ENCODE measurements at places on chromosomes 13 and 19. TPM values are rescaled to one million over a fixed set of nuclear protein-coding genes. Genes with fewer than 3 reads are reported as not detected.
A peak's percentile ranks its signal among the peaks of the same experiment; 100 is the strongest.

CLIP3 gene
- total RNA-seq = 0.51 TPM

ZIM2 gene
- not detected for total RNA-seq

PLIN4 gene
- total RNA-seq = not detected

KIR2DL4 gene
- total RNA-seq = not detected

ZNF808 gene
- total RNA-seq = 5.5 TPM

DPY19L3 gene
- total RNA-seq = 13.8 TPM

SLC1A6 gene
- total RNA-seq = not detected

DNA sequence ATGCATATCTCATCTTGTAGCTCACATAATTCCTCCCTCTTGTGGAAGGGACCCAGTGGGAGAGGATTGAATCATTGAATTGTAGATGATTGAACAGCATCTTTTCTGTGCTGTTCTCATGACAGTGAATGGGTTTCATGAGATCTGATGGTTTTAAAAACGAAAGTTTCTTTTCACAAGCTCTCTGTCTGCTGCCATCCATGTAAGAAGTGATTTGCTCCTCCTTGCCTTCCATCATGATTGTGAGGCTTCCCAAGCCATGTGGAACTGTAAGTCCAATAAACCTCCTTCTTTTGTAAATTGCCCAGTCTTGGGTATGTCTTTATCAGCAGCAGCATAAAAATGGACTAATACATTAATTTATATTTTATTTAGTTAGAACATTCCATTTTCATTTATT is 19.6 kb upstream of the ZNF675 start:
- no peak for DNase-seq

DNA sequence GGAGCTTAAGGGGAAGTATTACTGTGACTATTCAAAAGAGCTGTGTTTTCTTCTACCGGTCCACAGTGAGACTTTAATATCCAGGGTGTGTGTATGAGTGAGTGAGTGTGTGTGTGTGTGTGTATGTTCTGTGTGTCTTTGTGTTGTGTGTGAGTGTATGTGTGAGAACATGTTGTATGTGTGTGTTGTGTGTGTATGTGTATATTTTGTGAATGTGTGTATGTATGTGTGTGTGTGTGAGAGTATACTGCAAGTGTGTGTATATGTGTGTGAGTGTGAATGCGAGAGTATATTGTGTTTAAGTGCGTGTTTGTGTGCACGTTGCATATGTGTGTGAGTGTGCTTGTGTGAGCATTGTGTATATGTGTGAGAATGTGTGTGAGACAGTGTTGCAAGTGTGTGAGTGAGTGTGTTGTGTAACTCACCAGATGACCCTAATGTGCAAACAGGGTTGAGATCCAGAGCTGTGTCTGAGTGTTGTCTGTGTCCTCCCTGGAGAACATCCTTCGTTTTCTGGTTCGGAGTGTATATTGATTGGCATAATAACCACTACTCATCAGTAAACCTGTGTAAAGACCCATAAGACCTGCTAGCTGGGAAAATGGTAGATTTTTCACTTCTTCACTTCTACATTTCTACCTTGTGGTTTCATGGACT is 101.1 kb upstream of the RNF113B start:
- no peak for DNase-seq

DNA sequence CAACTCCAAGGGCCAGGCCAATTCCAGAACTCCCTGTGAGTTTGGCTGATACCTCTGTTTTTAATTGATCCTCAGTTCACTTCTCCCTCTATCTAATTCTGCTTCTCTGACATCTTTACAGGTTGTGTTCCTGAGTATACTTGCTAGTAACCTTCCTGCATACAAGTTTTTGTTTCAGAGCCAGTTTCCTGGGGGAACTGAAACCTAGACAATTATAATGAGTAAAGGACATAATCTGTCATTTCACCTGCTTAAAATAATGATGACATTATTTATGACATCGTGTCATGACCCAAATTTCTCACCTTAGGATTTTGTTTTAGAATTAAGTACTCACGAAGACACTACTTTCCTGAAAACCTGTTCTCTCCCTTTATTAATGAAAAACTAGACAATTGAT is 12.5 kb upstream of the MYCBP2 start:
- DNase-seq = no peak

DNA sequence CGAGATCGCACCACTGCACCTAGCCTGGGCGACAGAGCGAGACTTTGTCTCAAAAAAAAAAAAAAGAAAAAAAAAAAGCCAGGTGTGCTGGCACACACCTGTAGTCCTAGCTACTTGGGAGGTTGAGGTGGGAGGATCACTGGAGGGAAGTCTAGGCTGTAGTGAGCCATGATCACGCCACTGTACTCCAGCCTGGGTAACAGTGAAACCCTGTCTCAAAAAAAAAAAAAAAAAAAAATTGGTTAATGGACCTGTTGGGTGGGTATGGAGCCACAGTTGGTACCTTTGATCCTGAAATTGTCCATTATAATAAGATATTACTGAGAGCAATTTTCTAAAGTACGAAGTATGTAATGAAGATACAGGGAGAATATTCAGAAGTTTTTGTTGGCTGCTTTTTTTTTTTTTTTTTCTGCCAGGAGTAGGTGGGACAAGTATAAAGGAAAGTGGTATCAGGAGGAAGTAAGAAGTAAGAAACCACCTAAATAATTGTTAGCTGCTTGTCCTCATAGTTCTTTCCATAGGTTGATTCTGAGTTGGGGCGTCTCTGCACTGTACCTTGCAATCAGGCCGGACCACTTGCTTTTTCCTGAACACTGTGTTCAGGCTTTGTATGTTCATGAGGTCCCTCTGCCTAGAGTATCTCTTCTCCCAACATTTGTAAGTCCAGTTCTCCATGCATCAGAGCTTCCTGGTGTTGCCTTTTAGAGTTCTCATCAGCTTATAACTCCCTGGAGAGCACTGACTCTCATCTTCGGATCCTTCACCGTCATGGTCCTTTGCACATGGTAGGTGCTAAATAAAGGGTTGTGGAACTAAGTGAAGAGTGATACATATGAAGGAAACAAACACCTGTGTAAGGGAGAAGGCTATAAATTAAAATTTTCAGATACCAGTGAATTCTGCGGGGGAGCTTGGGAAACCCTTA is 31.7 kb downstream of the ARHGAP35 start:
- no peak for DNase-seq

- DNase-seq = no peak
Measured at GRCh38 chr19:4172861-4173473, 9.4 kb downstream of the SIRT6 start.

DNA sequence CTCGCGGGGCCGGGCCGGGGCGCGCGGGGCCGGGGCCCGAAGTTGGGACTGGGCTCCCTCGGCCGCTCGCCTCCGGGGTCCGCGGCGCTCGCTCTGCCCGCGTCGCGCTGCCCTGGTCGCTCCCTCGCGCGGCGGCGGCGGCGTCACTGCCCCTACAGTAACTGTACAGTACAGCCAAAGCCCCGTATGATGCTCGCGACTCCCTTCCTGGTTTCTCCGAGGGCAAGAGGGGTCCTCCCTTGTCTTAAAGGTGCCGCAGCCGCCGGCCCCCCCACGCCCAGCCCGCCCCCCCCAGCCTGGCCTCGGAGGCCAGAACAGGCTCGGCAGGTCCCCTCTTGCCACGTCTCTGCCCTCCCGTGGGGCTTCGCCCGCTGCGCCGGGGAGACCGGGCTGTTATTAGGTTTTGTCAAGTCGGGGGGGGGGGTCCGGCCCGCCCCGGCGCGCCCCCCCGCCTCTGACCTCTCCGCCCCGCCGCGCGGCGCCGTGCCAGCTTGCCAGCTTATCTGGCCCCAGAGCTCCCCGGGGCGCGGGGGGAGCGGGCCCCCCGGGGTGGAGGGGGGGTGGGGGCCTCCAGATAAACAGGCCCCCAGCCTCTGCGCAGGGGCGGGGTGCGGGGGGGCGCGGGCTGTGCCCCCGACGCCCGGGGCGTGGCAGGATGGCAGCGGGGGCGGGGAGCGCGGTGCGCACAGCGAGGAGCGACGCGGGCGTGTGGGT is at the start of gene ZBTB7A:
Gene ZBTB7A, minus strand, starts transcription at position 218 of the 714 bp plus-strand sequence. CDS start 11,667 bp downstream, outside the sequence.
- no peak for DNase-seq

GRCh38 chr13:22561581-22561980 is 619.2 kb upstream of the SGCG start:
- DNase-seq = no peak

DNA sequence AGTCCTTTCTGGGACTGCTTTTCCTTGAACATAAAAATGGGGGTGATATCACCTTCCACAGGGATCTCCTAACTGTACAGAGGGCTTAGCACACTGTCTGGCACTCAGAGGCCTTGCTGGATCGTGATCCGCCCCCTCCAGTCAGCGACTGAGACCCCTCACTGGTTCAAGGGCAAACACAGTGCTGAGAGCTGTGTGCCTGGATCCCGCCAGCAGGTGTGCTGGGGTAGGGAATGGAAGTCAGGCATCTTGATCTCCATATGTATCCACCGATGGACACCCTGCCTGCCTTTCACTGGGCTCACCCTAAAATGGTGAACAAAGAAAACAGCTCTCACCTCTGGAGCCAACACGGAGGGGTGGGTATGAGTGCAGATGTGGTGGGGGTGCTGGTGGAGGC is 64.3 kb downstream of the IRS2 start:
- no peak for DNase-seq

DNA sequence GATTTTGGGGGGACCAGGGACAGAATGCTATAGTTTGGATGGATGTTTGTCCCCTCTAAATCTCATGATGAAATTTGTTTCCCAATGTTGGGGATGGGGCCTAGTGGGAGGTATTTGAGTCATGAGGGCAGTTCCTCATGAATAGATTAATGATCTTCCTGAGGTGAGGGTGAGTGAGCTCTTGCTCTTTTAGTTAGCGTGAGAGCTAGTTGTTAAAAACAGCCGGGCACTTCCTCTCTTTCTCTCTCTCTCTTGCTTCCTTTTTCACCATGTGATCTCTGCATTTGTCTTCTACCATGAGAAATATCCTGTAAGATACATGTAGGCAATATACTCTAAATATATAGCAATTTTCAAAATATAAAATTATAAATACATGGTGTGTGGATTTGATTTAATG is 290.8 kb upstream of the PCDH9 start:
- DNase-seq = no peak

DNA sequence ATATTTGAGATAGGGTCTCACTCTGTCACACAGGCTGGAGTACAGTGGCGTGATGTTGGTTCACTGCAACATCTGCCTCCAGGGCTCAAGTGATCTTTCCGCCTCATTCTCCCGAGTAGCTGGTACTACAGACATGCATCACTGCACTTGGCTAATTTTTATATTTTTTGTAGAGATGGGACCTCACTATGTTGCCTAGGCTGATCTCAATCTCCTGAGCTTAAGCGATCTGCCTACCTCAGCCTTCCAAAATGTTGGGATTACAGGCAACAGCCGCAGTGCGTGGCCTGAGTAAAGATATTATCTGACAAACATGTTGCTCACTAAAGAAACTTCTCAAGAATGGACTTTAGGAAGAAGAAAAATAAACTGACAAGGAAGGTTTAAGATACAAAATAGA is 125.4 kb upstream of the ABCC4 start:
- no peak for DNase-seq

- no peak for DNase-seq
Measured at GRCh38 chr19:18332917-18333530, 7.4 kb upstream of the PGPEP1 start.

DNA sequence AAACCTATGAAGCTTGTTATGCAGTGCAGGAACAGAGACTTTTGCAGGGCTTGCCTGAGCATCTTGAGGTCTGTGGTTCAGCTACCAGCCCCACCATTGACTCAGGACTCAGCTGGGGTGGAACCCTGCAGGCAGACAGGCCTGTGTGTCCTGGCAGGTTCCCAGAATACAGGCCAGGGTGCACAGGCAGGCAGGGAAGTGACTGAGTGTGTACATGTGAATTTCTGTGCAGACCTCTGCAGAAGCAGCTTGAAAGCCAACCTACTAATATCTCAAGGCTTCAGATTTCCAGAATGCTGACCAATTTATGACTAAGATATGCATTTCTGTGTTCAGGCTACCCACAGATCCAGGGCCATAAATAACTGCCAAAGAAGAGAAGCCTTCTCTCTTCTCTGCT is 254.4 kb downstream of the DLEU7 start:
- peak; percentile 22 for DNase-seq

- no peak for DNase-seq
Measured at GRCh38 chr19:34589730-34590129, 87.2 kb downstream of the SCGB2B2 start.

GRCh38 chr13:52187029-52187423 is 27.6 kb upstream of the NEK3 start:
- DNase-seq = no peak

DNA sequence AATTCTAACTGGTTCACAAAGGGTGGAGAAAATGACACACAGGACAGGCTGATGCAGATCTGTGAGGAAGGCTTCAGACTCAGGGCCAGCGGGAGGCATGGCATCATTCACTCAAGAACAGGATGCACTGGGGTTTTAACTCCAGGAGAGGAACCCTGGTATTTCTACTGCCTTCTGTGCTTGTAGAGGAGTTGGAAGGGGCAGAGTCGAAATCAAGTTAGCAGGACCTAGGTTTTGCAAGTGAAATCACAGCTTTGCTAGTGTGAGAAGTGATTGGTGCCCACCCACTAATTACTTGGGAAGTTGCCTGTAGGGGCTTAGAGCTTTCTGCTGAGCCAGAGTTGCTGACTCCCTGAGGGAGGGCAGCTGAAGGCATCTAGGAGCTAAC is 92.7 kb downstream of the AKAP11 start:
- DNase-seq = no peak

GRCh38 chr13:32663660-32664059 is 77.4 kb downstream of the PDS5B start:
- DNase-seq = no peak

DNA sequence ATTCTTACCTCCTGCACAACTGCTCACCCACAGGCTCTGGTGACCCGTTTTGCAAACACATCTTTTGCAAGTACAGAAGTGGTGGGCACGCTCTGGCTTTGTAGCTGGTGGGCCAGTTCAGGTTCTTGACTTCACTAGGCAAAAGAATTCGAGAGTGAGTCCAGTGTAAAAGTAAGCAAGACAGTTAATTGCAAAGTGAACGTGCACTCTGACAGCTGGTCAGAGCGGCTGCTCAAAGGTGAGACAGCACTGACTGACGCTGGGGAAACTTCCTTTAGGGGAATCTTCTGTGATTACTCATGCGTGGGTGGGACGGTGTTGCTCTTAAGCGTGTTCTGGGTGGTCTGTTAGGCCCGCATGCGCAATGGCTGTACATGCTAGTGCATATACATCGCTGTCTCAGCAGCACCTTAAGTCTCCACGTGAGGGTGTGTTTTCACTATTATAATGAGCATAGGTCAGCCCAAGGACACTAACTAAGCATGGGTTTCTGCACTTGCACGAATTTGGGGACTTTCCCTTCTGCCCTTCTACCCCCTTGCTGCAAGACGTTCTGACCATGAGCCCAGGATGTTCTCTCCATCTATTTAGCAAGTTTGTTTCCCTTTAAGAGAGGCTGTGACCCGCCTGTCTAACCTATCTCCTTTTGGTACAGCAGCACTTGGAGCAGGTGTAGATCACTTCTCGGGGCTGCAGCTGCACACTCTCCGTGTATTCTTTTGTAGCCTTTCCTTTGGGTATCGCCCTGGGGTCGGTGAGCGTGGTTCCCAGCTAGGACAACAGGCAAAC is 30.2 kb upstream of the CD33 start:
- no peak for DNase-seq

GRCh38 chr19:42132030-42132628 is at the start of gene POU2F2:
TSS of gene POU2F2 (minus strand) at chr19:42132446. CDS start at chr19:42132411, 35 bp downstream.
- no peak for DNase-seq
